ENCODE measurements at places on chromosomes 4 and X.

DNA sequence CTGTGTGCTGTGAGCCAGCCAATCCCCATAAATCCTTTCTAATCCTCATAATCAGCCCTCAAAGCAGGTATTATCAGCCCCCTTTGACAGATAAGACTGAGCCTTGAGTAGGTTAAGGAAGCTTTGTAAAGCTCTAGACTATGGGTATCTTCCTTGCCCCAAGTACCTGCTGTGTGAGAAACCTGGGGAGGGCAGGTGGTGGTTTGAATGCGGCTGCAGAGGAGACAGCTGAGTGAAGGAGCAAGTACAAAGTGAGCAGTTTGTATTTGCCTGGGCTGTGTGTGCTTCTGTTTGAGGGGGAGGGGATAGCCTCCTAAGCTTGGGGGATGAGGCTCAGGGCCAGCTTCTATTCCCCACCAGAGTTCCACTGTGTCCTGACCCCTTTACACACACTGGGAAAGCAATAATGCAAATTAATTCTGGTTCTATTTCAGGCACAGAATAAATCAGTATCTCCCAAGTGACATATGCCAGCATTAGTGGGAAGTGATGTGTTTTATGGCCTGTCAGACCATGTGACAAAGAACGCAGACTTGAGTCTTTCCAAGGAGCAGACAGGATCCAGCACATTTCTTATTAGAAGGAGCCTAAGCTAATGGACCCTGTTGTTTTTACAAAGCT is 63.5 kb downstream of the EVC start:
- no peak for DNase-seq
- no peak overlapping the region for H3K27ac ChIP-seq
- H3K4me1 ChIP-seq: peaks cover 4% of the 10 kb centered on the region
- peaks cover 52% of the 10 kb centered on the region for H3K36me3 ChIP-seq

DNA sequence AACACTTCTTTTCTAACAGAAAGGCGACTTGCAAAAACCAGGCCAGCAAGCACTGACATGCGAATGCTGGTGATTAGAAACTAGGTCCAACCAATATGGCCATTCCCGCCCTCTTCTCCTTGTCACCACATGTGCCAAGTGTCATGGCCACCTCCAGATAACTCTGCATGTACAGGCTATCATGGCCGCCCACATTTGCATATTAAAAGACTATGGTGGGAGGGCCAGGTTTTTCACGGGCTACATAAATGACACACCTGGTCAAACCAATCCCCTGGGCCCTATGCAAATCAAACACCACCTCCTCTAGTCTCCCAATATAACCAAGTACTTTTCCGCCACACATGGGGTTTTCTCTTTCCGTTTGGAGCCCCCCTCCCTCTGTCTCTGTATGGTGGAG is 40.1 kb downstream of the NUDT11 start:
- H3K36me3 ChIP-seq: no peaks in the 10 kb centered on the region
- no peak overlapping the region for H3K27ac ChIP-seq
- no peak for DNase-seq
- H3K4me1 ChIP-seq: peaks cover 2% of the 10 kb centered on the region
- no peak overlapping the region for H3K4me3 ChIP-seq

DNA sequence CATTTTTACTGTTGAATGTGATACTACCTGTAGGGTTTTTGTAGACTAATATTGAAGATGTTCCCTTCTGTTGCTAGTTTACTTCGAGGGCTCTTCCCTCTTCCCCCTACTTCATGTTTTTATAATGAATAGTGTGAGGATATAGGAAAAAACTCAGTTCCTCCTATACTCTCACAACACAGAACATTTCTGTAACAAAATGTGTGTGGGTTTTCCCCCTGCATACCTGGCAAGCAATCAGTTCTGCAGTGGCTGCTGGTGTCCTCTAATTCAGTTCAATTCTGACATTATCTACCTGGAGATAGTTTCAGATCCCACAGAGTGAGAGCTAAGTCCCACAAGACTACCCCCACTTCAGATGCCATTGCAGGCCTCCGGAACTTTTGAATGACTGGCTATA is 107.9 kb downstream of the KDM6A start:
- DNase-seq: no peak
- H3K36me3 ChIP-seq: peaks cover 15% of the 10 kb centered on the region
- H3K4me1 ChIP-seq: no peaks in the 10 kb centered on the region
- H3K27ac ChIP-seq: no peak overlapping the region
- no peaks in the 10 kb centered on the region for H3K27me3 ChIP-seq

GRCh38 chrX:94633237-94633636 is 959.2 kb downstream of the FAM133A start:
- H3K27me3 ChIP-seq: no peaks in the 10 kb centered on the region
- no peak overlapping the region for H3K27ac ChIP-seq
- DNase-seq: no peak

DNA sequence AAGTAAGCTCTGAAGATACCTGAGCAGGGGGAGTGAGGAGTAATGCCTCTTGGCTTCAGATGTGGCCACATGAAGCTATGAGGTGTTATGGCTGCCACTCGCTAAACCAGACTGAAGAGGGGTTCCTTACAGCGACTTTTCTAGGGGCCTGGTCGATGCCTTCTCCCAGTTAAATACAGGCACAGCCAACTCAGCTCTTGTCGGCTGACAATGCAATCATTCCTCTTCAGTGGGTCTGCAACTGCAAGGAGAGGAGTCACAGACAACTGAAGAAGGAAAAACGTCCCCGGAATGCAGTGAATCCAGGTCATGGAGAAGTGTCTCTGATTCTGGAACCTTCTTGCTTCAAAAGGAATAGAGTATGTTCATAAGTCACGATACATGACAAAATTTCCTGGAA is 106.4 kb downstream of the RNF150 start:
- H3K27ac ChIP-seq: no peak overlapping the region
- H3K27me3 ChIP-seq: no peaks in the 10 kb centered on the region
- no peak overlapping the region for H3K4me3 ChIP-seq
- DNase-seq: no peak

DNA sequence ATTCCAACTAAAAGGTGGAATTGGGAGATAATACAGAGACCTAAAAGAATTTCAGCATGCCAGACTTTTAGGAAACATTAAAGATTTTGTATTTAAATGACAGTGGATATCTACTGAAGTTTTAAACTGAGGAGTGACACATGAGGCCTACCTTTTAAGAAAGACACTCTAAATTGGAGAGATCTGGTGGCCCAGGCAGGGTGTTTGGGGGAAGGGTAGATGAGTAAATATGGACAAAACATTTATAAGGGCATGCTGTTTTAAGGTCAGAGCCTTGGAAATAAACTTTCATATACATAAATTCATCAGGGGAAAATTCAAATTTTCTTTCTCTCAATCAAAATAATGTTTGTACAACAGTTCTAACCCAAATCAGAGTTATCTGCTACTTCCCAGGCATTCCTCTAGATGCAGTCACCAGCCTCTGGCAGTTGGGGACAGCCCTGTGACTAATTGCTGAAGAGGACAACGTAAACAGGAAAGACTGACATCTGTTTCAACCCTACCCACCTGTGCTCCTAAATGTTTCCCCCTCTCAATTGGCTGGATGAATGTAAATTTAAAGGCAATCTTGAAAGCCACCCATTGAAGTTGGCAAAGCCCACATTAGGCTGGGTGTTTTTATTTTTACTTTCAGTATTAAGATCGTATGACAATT is 1646.9 kb upstream of the ADGRL3 start:
- H3K27ac ChIP-seq: no peak overlapping the region
- H3K4me3 ChIP-seq: no peak overlapping the region
- no peaks in the 10 kb centered on the region for H3K27me3 ChIP-seq
- H3K4me1 ChIP-seq: no peaks in the 10 kb centered on the region
- no peak for DNase-seq

- H3K36me3 ChIP-seq: no peaks in the 10 kb centered on the region
- H3K27ac ChIP-seq: no peak overlapping the region
- no peak overlapping the region for H3K4me3 ChIP-seq
- H3K4me1 ChIP-seq: no peaks in the 10 kb centered on the region
Observed at GRCh38 chr4:155569960-155570515, 96.6 kb upstream of the GUCY1A1 start.
